NCI-H524 treated with DMSO at 0.1 percent for 48 hours (cell line): ENCODE measurements at places on chromosomes 12 and 14.

- DNase-seq: no peak
Measured at GRCh38 chr12:112750971-112751370, 40.6 kb upstream of the RPH3A start.

- no peak for DNase-seq
Measured at GRCh38 chr12:27001663-27002062, 12.5 kb downstream of the TM7SF3 start.

- DNase-seq: no peak
Measured at GRCh38 chr12:30927222-30927611, 669 bp downstream of the TSPAN11 start.

GRCh38 chr12:52924764-52925716, 20.2 kb upstream of the KRT8 start:
- no peak for DNase-seq

DNA sequence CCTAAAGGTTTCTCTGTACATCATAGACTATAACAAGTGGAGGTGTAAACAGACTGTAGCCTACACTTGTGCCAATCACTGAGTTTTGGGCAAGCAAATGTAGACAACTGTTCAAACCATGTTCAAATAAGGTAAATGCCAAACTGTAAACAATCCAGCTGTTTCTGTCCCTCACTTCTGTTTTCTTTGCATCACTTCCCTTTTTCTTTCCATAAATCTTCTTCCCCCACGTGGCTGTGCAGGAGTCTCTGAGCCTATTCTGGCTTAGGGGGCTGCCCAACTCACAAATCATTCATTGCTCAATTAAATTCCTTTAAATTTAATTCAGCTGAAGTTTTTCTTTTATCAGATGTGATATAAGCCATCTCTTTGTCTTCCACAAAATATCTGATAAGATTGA, 65.1 kb upstream of the CPM start:
- no peak for DNase-seq
